ENCODE measurements at places on chromosomes 12 and 14. TPM values are rescaled to one million over a fixed set of nuclear protein-coding genes. Genes with fewer than 3 reads are reported as not detected.

- H3K36me3 ChIP-seq = peaks cover 2% of the 10 kb centered on the region
- peak; percentile 66 for DNase-seq
- H3K4me3 ChIP-seq = peak overlapping the region; percentile 88
- H3K27me3 ChIP-seq = no peaks in the 10 kb centered on the region
Observed at GRCh38 chr14:96502621-96503305, 581 bp downstream of the PAPOLA start.

Gene CCDC197
- total RNA-seq = 1.3 TPM

DNA sequence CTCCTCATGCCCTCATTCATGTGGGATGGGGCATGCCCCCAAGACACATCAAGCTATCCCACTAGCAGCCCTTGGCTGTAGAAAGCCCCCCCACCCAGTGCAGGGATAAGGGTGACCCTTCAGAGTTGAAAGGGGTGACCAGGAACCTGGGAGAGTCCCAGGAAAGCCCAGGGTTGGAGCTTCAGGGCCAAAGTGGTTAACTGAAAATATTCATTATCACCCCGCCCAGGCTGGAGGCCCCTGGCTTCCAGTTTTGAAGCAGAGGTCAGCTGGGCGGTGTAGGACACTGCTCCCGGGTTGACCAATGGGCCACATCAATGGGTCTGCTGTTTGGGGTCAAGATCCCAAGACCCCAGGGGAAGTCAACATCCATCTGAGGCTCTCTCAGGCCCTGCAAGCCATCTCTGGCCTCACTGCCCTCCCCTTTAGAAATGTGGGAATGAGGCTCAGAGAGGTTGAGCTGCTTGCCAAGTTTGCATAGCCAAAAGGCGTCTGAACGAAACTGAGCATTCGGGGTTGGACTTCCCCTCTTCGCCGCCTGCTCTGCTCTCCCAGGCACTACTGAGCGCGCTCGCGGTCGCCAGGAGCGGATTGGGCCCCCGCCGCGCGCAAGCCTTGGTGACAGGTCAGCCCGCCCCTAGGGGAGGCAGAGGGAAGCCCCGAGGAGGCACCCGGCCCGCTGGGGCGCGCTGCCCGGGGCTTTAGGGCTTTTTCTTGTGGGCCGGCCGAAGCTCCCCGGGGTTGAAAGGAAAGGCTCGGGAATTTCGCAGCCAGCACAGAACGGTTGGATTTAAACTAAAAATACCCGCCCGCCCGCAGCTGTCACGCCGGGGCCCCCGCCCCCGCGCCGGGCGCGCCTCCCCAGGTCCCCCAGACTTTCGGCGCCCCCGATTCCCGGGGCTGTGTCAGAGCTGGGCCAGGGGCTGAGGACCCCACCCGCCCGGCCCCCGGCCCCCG lies 576 bp downstream of the SYNE3 start:
- peak; percentile 75 for DNase-seq
- peaks cover 48% of the 10 kb centered on the region for H3K4me1 ChIP-seq
- no peaks in the 10 kb centered on the region for H3K27me3 ChIP-seq
- H3K36me3 ChIP-seq = no peaks in the 10 kb centered on the region
- H3K4me3 ChIP-seq = peak overlapping the region; percentile 86

DNA sequence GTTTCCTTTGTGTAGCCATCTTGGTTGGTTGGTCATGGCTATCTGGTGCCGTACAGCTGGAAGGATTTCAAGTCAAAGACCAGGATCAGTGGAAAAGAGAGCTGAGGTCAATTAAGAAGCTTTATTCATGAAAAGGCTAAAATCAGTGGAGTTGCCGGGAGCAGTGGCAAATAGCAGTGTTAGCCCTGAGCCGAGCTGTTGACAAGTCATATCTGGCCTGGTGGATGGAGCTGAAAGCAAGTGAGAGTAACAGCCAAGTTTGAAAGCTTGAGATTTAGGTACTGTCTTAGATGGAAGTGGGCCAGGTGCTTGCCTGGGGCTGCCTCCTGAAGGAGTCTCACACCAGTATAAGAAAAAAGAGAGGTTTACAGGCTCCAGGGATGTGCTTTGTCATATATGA lies 9.0 kb downstream of the BATF start:
- no peak overlapping the region for H3K4me3 ChIP-seq
- peaks cover 12% of the 10 kb centered on the region for H3K4me1 ChIP-seq
- no peak for DNase-seq
- H3K27ac ChIP-seq = no peak overlapping the region
- no peaks in the 10 kb centered on the region for H3K36me3 ChIP-seq
- no peaks in the 10 kb centered on the region for H3K27me3 ChIP-seq

DNA sequence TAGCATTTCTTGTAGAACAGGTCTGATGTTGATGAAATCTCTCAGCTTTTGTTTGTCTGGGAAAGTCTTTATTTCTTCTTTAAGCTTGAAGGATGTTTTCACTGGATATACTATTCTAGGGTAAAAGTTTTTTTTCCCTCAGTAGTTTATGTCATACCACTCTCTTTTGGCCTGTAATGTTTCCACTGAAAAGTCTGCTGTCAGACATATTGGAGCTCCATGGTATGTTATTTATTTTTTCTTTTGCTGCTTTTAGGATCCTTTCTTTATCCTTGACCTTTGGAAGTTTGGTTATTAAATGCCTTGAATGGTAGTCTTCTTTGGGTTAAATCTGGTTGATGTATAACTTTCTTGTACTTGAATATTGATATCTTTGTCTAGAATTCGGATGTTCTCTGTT lies 306.1 kb downstream of the FUT8 start:
- no peaks in the 10 kb centered on the region for H3K27me3 ChIP-seq
- DNase-seq = no peak
- H3K27ac ChIP-seq = no peak overlapping the region

Gene FSCB
- not detected for total RNA-seq

Gene RND1
- total RNA-seq = not detected

Gene CIROP
- not detected for total RNA-seq

DNA sequence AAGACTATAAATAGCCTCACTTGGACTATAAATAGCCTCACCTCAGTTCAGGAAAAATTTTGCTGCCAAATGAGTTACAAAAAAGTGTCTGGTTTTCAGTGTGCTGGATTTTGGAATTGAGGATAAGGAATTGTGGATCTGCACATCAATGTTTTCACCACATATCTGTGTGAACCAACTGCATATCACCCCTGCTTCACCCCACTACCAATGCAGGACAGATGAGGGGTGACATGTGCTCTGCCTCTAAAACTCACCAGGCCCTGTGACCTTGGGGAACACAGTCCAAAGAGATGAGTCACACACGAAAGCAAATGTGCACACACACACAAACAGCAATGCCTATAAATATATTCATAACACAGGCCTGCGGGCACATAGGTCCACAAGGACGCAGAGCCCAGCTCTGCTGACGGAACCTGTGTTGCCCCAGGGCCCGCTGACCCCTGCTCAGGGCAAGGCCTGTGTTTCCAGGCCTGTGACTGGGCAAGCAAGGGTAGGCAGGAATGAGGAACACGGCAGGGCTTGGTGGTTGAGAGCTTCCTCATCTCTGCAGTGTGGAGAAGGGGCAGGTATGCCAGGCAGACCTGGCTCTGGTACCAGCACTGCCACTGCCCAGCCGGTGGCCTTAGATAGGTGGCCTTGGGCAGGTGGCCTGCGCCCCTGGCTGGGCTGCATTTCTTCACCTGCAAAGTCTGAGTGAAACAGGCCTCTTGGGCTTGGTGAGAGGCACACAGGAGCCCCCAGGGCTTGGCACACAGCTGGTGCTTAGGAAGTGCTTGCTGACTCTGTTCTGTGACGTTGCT lies 82.4 kb downstream of the ARL6IP4 start:
- H3K27ac ChIP-seq = peak overlapping the region; percentile 95
- peak; percentile 79 for DNase-seq
- H3K27me3 ChIP-seq = no peaks in the 10 kb centered on the region
- H3K4me1 ChIP-seq = peaks cover 73% of the 10 kb centered on the region

- no peak overlapping the region for H3K27ac ChIP-seq
- peaks cover 3% of the 10 kb centered on the region for H3K27me3 ChIP-seq
- H3K4me1 ChIP-seq = no peaks in the 10 kb centered on the region
Observed at GRCh38 chr12:114063435-114063834, 97.3 kb upstream of the RBM19 start.

GRCh38 chr12:47270782-47271664 lies 191.3 kb upstream of the AMIGO2 start:
- no peaks in the 10 kb centered on the region for H3K4me1 ChIP-seq
- H3K27me3 ChIP-seq = no peaks in the 10 kb centered on the region
- H3K36me3 ChIP-seq = no peaks in the 10 kb centered on the region
- DNase-seq = no peak
- H3K4me3 ChIP-seq = no peak overlapping the region

- H3K27me3 ChIP-seq = no peaks in the 10 kb centered on the region
- H3K4me1 ChIP-seq = no peaks in the 10 kb centered on the region
- no peak for DNase-seq
- H3K4me3 ChIP-seq = no peak overlapping the region
- no peaks in the 10 kb centered on the region for H3K36me3 ChIP-seq
- H3K27ac ChIP-seq = no peak overlapping the region
Observed at GRCh38 chr12:28369483-28369882, 179.2 kb downstream of the CCDC91 start.

Gene C12orf54
- not detected for total RNA-seq

Gene TAS2R50
- 0.99 TPM for total RNA-seq

DNA sequence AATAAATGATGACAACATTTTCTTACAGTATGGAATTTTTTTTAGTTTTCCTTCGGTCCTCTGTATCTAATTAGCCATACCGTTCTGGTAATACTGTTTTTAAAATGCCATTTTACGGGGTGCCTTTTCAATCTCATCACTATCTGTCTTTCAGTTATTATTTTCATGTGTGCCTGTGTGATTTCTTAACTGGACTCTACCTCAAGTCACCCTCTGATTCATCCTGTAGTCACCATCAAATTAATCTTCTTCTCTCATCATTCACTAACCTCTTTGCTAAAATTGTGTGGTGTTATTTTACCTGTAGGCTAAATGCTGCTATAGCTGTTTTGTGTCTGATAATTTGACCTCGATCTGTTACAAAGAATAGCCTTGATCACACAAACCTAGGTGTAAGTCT lies 16.0 kb upstream of the CCT2 start:
- peaks cover 4% of the 10 kb centered on the region for H3K4me1 ChIP-seq
- H3K27me3 ChIP-seq = no peaks in the 10 kb centered on the region
- H3K36me3 ChIP-seq = peaks cover 69% of the 10 kb centered on the region
- DNase-seq = no peak
- H3K4me3 ChIP-seq = no peak overlapping the region

GRCh38 chr12:64082116-64082515 lies 140.0 kb downstream of the KICS2 start:
- no peak overlapping the region for H3K4me3 ChIP-seq
- no peak overlapping the region for H3K27ac ChIP-seq
- H3K27me3 ChIP-seq = no peaks in the 10 kb centered on the region
- peaks cover 19% of the 10 kb centered on the region for H3K4me1 ChIP-seq

DNA sequence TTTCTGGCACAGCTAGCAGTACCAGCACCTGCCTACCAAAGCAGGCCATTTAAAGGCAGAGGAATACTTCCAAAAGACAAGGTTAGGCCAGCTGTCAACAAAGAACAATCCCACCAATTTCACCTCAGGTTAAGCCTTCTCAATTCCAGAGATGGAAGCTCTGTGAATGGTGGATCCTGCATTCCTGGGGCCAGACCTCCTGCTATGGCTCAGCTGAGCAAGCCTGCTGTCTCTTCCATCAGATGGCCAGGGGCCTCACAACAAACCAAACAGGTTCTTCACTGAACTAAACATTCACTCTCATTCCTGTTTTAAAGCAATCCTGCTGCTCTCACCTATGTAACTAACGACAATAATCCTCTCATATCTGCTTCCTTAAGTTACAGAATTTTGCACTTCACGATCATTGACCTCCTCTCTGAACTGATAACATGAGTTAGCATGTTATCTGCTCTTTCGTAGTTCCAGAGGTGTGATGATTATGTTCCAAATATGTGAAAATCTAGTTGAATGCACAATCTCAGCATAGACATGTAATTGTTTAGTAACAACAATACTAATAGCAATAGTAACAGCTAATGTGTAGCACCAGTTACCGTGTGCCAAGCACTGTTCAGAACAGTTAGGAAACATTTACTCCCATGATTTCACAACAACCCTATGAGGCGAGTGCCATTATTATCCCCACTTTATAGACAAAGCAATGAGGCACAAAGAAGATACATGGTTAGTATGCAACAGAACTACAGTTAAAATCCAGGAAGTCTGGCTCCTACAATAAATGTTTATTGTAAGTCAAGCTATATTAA lies 73.2 kb downstream of the SLC2A13 start:
- DNase-seq = no peak
- no peak overlapping the region for H3K27ac ChIP-seq
- H3K36me3 ChIP-seq = no peaks in the 10 kb centered on the region
- no peaks in the 10 kb centered on the region for H3K4me1 ChIP-seq
- H3K27me3 ChIP-seq = no peaks in the 10 kb centered on the region

DNA sequence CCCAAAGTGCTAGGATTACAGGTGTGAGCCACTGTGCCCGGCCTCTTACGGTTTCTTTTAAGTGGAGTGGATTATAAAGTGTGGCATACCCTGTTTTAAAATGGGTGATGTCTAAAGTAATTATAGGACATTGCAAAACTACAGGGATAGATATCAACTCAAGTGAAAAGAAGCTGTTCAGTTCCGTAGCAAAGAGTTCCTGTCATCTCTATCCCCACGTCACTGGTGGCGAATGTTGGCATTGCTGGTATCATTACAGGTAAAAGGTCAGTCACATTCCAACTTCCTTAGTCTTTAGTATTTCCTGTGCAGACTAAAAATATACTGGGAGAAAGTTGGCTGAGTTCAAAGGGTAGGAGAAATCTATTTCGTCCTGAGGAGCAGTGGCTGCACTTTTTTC lies 95.6 kb upstream of the SLC38A2 start:
- peak; percentile 81 for DNase-seq
- H3K4me1 ChIP-seq = peaks cover 53% of the 10 kb centered on the region
- peak overlapping the region; percentile 4 for H3K4me3 ChIP-seq
- no peaks in the 10 kb centered on the region for H3K36me3 ChIP-seq
- H3K27me3 ChIP-seq = no peaks in the 10 kb centered on the region
- H3K27ac ChIP-seq = peak overlapping the region; percentile 74

DNA sequence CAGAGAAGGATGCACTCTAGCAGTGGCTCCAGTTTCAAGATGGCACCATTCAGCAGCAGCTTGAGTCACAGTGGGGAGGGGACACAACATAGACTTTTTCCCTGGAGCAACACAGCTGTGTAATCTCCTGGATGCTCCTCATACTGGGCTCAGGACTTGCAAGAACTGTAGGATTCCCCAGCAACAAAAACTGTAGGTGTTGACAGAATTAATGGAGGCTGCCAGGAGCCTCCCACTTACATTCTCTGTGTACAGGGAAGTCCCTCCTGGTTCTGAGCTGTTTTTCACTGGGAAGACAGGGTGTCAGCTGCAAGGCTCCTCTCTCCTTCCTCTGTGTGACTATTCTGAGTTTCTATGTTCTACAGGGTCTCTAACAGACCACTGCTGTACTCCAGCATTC lies 217.9 kb downstream of the KIF21A start:
- no peaks in the 10 kb centered on the region for H3K36me3 ChIP-seq
- H3K4me1 ChIP-seq = no peaks in the 10 kb centered on the region
- no peak overlapping the region for H3K27ac ChIP-seq
- DNase-seq = no peak
- no peak overlapping the region for H3K4me3 ChIP-seq

- no peak overlapping the region for H3K4me3 ChIP-seq
- DNase-seq = no peak
- H3K27ac ChIP-seq = no peak overlapping the region
- no peaks in the 10 kb centered on the region for H3K27me3 ChIP-seq
Observed at GRCh38 chr12:49946497-49946896, 4.0 kb upstream of the AQP2 start.

Gene GLIPR1L1
- total RNA-seq = not detected

All from psoas muscle (tissue), 8 donors.